Upper lobe of left lung (tissue), 6 donors: ENCODE measurements at places on chromosomes 4 and X. TPM values are rescaled to one million over a fixed set of nuclear protein-coding genes. Genes with fewer than 3 reads are reported as not detected.

AIMP1 gene
- 36.0 TPM for total RNA-seq

RBM46 gene
- not detected for total RNA-seq

DNA sequence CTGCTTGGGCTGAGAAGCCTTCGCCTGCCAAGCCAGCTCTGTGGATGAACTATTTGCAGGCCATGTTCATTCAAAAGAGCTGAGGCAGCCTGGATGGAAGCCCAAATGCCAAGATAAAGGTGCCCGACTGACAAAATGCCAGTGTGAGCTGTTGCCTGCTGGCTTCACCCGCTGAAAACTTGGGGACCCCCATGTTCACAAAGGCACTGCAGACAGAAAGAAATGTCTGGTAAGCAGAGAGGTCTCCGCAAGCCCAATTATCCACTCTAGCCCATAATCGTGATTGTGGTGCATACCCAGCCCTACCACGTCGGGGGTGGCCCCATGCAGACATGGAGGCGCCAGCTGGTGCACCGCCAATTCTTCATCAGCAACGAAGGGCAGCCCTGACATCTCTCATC is 13.0 kb upstream of the SMIM20 start:
- no peak overlapping the region for H3K4me3 ChIP-seq
- H3K27me3 ChIP-seq, result no peaks in the 10 kb centered on the region
- no peaks in the 10 kb centered on the region for H3K36me3 ChIP-seq

PAGE5 gene
- 0.43 TPM for total RNA-seq

CT45A5 gene
- not detected for total RNA-seq

DNA sequence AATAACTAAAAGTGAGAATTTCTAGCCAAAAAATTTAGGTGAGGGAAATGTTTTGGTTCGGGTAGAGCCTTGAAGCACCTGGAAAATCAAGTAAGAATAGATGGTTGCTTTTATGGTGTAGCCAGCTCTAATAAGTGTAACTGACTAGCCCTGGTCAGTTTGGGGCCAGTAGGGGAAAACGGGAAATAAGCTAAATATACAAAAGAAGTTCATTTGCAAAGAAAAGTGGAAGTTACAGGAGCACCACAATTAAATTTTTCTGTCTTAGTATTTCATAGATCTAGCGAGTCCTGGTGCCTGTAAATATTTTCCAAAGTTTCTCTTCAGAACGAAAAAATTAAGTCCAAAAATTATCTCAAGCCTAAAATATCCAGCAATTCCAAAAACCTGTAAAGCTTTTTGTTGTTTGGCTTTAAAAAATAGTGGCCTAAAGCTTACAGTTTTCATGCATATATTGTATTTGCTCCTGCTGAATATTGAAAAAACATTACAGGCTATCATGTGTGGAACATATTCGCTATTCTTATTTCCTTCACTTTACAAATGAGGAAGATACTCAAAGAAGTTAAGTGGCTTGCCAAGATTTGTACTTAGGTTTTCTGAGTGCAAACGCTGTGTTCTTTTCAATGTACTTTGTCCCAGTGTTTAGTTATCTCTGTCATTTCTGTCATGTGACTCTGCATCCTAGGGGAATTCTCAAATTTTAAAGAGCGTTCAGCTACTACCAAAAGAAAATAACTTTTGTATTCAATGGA is 7.3 kb upstream of the PTPN13 start:
- H3K36me3 ChIP-seq, result no peaks in the 10 kb centered on the region
- no peak for DNase-seq
- no peaks in the 10 kb centered on the region for H3K4me1 ChIP-seq
- H3K4me3 ChIP-seq, result no peak overlapping the region
- no peaks in the 10 kb centered on the region for H3K27me3 ChIP-seq
- no peak overlapping the region for H3K27ac ChIP-seq
